Astrocyte of the cerebellum (primary cell): ENCODE measurements at places on chromosomes 1 and 21.

GRCh38 chr1:98325646-98326440, 335.7 kb upstream of the SNX7 start:
- peak; percentile 77 for DNase-seq

GRCh38 chr1:200081969-200082245, 54.4 kb downstream of the NR5A2 start:
- DNase-seq: no peak

DNA sequence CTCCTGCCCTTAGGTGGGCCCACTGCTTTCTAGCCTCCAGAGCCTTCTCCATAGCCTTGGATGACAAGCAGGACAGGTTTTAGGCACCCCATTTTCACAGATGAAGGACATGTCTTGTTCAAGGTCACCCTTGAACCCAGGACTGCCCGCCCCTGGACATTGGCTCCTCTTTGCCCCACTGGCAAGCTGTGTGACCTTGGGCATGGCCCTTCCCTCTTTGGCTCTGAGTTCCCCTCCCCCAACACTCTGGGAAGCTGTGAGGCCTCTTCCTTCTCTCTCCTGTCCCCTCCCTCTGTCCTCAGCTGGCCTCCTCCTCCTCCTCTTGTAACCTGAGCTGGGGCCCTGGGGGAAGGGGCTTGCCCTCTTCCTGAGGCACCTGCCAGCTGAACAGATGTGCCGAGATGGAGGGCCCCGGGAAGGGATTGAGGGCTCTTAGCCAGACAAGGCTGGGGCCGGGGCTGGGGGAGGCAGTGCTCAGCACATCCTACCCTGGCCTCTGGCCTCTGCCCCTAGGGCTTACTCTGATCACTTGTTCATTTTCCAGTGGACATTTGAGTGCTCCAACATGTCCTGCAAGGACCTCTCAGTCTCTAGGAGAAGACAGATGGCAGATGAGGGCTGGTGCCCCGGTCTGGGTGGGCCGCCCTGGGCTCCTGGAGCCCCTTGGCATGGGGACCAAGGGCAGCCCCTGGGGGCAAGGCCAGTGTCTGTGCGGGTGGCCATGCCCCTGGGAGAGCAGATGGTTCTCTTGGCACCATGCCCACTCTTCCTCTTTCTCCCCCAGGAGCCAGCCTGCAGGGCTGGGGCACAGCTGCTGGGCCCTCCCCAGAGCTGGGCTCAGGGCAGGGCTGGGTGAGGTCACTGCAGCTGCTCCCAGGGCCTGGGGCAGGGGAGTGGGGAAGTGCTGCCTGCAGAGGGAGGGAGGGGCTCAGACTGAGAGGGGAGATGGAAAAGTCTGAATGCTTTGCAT, 10.7 kb downstream of the FOXO6 start:
- no peak for DNase-seq

DNA sequence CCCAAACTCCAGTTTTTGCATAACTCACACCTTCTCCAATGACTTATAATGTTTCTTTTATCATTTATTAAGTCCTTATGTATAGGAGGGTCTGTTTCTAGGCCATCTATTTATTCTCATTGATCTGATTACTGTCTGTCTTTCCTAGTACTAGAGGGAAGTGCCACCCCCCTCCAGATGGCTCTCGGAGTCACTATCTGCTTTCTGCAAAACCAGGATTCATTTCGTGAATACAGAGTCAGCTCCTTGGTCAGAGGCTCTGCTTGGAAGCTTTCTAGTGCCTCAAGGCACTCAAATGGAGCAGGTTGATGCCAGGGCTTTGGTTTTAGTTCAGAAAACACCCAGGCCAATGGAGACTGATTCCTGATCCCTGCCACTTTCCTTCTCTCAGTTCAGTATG, 102.3 kb upstream of the CD34 start:
- DNase-seq: no peak

- peak; percentile 40 for DNase-seq
These were observed 55.6 kb downstream of the PEX14 start for GRCh38 chr1:10530281-10530740.
